GM04503 (cell line): ENCODE measurements at places on chromosomes 4 and X.

DNA sequence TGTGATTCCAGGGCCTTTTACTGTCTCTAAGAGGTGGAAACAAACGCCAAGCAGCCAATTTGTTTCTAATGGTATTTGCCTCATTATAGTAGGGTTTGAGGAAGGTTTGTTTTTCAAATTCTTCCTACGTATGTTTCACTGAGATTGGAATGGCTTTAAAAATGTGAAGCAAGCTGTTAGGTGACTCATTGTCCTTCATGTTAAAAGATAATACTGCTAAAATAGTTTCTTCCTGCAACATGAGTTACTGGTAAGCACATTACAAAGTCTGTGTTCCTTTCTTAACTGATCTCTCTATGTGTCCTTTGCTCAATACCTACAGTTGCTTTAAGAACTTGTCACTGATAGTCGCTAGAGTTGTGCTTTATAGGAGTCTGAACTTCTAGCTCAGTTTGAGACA is 1183.9 kb downstream of the RPA4 start:
- peak; percentile 27 for DNase-seq

DNA sequence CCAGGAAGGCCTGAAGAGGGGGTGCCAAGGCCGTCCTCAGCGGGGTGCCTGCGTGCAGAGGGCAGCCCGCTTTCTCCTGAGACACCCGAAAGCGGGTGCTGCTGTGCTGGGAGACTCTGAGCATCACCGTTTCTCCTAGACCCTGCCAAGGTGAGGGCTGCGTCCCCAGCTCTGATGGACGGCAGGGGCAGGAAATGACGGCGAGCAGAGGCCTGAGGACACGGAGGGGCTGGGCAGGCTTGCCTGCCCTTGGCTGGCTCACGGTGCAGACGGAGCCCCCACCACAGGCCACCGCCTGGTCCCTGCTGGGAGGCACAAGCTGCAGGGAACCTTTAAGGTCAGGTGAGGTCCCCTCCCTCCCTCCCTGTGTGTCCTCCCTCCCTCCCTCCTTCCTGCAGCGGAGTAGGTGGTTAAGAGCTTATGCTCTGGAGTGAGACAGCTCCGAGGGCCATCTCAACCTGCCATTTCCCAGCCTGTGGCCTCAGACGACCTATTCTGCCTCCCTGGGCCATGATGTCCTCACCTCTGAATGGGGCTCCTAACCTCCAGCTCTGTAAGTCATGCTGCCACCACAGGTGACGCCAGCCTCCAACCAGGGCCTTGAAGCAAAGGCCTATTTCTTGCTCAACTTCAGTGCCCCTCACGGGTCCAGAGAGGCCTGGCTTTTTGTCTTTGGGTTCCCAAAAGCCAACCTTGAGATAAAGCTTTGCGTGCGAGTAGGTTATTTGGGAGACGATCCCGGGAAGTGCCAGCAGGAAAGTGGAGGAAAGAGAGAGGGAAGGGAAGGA is 54.2 kb upstream of the GRPEL1 start:
- no peak for DNase-seq

DNA sequence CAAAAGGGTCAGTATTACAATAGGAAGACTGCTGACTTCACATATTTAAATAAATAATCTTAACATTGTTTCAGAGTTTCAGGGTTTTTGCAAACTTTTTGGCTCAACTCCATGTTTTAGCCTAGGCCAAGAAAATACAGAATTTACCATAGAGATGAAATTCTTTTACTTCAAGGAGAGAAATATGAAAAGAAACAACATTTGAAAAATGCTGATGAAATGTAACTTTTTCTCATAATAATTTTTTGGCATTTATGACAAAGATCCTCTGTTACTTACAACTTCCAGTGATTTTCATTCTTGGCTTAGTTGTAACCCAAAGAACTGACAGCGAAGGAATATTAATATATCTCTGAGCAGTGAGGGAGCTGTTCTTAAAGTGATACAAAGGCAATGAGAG is 316.1 kb upstream of the EMCN start:
- DNase-seq, result no peak

DNA sequence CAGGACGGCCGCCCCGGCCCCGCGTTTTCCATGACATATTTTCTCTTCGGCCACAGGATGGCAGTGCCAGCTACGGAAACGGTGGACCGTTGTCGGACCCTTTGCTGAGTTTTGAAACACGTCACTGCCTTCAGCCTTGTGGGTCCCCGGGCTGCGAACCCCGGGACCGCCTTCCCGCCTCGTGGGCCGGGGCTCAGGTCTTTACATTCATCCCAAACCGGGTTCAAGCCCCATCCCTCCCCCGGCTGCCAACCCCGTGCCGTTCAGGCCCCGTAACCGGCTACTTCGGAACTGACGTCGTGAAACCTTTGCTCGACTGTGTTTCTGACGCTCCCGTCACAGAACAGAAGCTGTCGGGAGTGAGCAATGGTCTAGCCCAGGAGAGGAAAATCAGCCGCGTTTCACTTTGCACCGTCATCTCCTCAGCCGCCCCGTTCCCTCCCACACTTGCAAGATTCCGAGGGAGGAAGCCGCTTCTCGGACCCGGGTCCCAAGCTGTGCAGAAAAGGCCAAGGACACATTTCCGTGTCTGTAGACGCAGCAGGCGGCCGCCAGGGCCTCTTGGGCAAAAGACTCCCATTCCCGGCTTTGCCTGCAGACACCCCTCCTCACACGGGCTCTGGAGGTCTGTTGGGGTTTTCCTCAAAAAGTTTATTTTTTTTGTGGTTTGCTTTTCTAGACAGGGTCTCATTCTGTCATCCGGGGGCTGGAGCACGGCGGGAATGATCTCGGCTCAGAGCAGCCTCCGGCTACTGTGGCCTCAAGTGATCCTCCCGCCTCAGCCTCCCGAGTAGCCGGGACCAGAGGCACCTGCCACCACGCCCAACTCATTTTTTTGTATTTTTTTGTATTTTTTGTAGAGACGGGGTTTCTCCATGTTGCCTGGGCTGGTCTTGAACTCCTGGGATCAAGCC is 41.4 kb upstream of the PPP2R3B start:
- no peak for DNase-seq

DNA sequence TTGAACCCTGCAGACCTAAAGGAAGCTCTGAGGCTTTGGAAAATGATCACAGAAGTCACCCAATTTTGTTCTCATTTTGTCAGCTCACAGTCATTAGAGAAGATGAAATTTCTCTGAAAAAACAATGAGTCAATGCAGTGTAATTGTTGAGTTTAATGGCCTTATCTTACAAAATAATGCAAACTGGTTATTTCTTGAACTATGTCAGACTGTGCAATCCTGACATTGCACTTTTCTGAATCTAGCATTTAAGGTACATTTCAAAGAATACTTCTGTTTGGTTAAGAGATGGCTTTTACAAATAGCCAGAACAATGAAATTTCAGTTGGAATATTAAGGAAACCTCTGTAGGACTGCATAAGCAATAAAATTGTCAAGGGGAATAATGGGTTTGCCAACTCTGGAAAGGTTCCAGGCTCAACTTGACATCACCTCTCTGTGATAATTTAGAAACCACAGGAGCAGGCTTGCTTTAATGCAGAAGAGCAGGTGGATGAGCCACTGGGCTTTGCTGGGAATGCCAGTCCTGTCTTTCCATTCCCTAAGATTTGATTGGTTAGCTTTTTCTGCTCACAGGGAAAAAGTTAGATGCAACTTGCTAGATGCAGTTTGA is 222.8 kb downstream of the FRMPD4 start:
- no peak for DNase-seq

DNA sequence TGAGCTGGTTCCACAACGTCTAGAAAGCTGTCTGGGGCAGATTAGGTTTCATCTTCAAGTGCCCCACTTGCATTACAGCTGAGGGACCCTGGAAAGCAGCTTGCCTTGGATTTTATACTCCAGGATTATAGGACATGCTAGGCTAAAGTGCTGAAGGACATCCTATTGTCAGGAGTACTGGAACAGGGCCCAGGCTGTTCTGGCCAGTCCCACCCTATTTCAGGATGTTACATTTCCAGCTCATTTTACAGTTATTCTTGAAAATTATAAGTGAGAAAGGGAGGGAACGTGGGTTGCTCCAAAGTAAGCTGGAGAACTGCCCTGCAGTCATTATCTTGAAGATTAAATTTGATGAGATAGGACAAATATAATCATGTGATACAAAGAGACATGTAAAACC is 71.0 kb upstream of the UGT8 start:
- no peak for DNase-seq

DNA sequence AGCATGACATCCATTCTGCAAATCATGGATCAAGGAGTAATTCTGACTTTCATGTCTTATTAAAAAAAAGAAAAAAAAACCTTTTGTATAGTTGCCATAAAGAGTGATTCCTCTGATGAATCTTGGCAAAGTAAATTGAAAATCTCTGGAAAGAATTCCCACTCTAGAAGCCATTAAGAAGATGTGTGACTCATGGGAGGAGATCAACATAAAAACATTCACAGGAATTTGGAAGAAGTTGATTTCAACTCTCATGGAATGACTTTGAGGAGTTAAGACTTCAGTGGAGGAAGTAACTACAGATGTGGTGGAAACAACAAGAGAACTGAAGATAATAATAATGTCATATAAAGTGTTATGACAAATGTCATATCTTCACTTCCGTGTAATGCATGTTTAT is 204.2 kb downstream of the PABPC4L start:
- DNase-seq, result peak; percentile 58

- DNase-seq, result no peak
Observed at GRCh38 chr4:142278663-142279062, 567.4 kb downstream of the INPP4B start.

GRCh38 chr4:26937139-26937538 is 76.5 kb downstream of the STIM2 start:
- DNase-seq, result no peak

GRCh38 chr4:188016754-188017153 is 21.2 kb downstream of the ZFP42 start:
- no peak for DNase-seq

GRCh38 chr4:140790765-140791164 is 34.6 kb upstream of the TBC1D9 start:
- no peak for DNase-seq

DNA sequence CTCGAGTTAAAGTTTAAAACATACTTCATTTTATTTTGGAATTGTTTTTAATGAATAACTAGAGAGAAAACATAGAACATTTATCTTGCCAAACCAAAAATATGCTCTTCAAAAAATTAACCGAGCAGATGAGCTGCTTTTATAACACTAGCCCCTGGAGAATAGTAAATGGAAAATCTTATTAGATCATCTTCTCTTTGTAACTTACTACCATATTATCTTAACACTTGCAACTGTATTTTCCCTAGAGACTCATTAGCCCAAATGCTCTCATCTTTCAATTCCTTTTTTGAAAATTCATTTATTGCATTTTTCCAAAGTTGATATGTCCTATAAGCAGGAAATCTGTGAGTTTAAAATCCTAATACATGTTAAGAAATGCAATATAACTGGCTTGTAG is 143.3 kb downstream of the CAMK2D start:
- DNase-seq, result no peak

DNA sequence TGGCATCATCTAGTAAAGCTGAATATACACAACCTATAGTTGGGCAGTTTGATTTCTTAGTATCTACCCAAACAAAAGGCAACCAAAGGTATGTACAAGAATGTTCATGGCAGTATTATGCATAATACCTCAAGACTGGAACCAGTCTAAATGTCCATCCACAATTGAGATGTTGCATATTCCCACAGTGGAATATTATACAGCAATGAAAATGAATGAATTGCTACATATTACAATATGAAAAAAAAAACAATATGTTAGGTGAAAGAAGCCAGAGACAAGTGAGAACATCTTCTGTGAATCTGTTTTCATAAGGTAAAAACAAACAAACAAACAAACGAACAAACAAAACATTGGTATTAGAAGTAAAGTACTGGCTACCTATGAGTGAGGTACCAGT is 11.6 kb upstream of the RAB28 start:
- no peak for DNase-seq

DNA sequence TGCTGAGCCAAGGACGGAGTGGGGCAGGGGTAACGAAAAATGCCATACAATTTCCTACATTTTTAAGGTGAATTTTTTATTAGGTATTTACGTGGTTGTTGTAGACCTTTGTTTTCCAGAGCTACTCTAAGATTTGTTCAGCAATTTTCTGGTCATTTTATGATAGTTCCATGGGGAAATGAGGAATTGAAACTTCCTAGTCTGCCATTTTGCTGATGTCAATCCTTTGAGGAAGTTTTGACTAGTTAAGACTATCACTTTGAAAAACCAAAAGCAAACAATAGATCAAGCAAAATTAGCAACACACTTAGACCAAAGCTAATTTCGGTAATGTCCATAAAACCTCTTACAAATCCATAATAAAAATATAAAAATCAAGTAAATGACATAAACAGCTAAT is 7.0 kb upstream of the TLR3 start:
- DNase-seq, result no peak
